Endothelial cell of umbilical vein (primary cell): ENCODE measurements at places on chromosomes 5 and 9. TPM values are rescaled to one million over a fixed set of nuclear protein-coding genes. Genes with fewer than 3 reads are reported as not detected.

DNA sequence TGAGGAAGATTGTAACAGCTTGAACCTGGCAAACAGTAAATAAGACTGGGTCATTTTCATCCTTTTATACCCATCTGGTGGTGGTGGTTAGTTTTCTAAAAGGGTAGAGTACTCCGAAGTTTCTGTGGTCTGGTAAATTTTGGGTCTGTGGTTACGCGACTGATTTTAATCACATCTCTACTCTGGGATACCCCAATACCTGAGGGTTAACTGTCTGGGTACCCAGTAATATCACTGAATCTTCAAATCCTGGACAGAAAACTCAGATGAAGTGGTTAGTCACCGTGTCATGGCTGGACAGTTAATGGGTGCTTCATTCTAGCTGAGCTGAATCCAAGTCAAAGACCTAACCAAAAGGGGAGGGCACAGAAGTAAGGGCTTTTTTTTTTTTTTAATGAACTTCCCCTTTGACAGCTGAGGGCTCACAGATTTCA lies 474.2 kb downstream of the GADD45G start:
- H3K4me3 ChIP-seq, result no peak overlapping the region
- H3K36me3 ChIP-seq, result no peaks in the 10 kb centered on the region
- H3K27me3 ChIP-seq, result no peaks in the 10 kb centered on the region

GRCh38 chr9:122216798-122217418 lies 11.8 kb downstream of the LHX6 start:
- no peak for DNase-seq
- H3K36me3 ChIP-seq, result no peaks in the 10 kb centered on the region
- no peak overlapping the region for H3K4me3 ChIP-seq
- H3K27me3 ChIP-seq, result peaks cover 34% of the 10 kb centered on the region

GRCh38 chr9:4678679-4679267 lies 596 bp upstream of the CDC37L1 start:
- peak; percentile 83 for DNase-seq
- H3K27me3 ChIP-seq, result no peaks in the 10 kb centered on the region
- no peaks in the 10 kb centered on the region for H3K36me3 ChIP-seq
- peak overlapping the region; percentile 71 for H3K27ac ChIP-seq

DNA sequence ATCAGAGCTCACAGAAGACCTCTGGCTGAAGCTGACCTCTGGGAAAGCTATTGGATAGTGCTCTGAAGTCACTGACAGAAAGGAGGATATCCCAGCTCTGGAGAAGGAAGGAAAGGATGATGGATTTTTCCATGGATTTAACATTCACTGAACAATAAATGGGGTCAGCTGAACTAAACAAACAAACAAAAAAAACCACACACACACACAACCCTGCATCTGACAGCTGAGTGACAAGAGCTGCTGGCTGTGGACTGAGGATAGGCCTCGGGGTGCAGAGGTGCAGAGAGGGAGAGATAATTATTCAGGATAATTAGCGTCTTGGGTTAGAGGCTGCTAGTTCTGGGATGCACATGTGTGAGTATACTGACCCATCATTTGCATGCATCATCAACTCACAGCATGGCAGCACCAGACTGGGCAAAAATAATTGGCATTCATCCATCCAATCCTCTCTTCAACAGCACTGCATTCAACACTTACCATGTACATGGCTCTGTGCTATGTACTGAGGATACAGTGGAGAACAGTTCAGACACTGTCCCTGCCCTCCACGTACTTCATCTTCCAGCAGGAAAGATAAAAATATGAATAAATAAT lies 131.4 kb upstream of the TRIM32 start:
- DNase-seq, result no peak
- H3K36me3 ChIP-seq, result no peaks in the 10 kb centered on the region
- H3K27ac ChIP-seq, result no peak overlapping the region
- no peaks in the 10 kb centered on the region for H3K27me3 ChIP-seq

KIF4B gene
- 0.14 and 0.44 TPM in 2 replicates for total RNA-seq

DBH gene
- total RNA-seq, result not detected in 2 replicates

- no peak overlapping the region for H3K4me3 ChIP-seq
- no peaks in the 10 kb centered on the region for H3K27me3 ChIP-seq
- H3K36me3 ChIP-seq, result no peaks in the 10 kb centered on the region
- H3K27ac ChIP-seq, result no peak overlapping the region
- no peaks in the 10 kb centered on the region for H3K4me1 ChIP-seq
- DNase-seq, result no peak
These were observed 219.1 kb downstream of the C9orf50 start for GRCh38 chr9:129401623-129402370.
